ENCODE measurements at places on chromosomes 4 and X.

GRCh38 chr4:26473893-26474292, 16.4 kb downstream of the CCKAR start:
- DNase-seq, result no peak
- H3K36me3 ChIP-seq, result no peaks in the 10 kb centered on the region
- H3K4me3 ChIP-seq, result no peak overlapping the region

GRCh38 chr4:25129917-25130316, 30.3 kb downstream of the SEPSECS start:
- no peaks in the 10 kb centered on the region for H3K36me3 ChIP-seq
- no peak overlapping the region for H3K4me3 ChIP-seq
- H3K27ac ChIP-seq, result no peak overlapping the region
- no peaks in the 10 kb centered on the region for H3K4me1 ChIP-seq
- H3K27me3 ChIP-seq, result no peaks in the 10 kb centered on the region

DNA sequence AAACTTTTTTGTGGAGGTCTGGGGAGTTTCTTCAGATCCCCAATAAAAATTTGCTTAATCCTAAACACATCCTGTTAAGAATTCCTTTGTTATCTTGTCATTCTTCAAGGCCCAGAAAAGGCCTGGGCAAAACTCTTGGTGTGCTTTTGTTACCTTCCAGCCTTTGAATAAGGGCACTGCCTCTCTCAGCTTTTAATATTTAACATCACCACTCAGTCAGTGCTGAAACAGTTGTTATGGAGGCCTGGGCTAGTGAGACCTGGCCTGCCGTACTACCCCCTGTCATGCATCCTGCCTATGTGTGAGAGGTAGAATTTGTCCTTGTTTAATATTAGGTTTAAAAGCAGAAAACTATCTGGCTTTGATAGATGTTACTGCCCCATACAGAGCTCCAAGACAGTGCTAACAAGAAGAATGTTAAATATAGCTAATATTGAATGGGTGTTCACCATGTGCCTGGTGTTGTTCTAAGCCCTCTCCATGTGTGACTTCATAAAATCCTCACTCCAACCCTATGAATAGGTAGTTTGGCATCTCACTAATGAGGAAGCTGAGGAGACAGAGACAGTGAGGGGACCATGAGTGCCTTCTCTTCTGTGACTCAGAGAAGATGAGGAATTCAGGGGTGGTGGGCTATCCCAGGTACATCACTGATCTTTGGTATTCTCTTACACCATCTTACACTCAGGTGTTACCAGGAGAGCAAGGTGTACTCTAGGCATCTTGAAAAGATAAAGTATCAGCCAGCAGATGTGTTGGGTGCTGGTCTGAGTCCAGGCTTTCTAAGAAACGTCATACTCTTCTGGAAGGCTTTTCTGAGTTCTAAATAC, 6.2 kb downstream of the PPP1R2C start:
- DNase-seq, result no peak
- no peaks in the 10 kb centered on the region for H3K36me3 ChIP-seq
- no peak overlapping the region for H3K4me3 ChIP-seq
- no peak overlapping the region for H3K27ac ChIP-seq
- H3K4me1 ChIP-seq, result no peaks in the 10 kb centered on the region

DNA sequence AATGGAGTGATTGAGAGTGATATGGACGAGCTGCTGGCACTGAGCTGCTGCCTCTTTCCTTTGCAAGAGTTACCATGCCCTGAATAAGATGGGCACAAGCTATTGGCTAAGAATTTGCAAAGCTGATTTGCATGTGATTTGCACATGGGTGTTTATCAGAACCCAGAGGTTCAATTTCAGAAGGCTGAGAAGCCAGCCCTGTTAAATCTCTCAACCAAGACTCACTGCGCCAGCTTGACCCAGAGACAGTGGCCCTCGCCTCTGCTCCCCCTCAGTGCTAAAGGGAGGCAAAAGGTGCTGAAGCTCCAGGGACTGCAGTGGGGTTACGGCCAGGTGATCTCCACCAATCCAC, 701 bp downstream of the ARHGAP4 start:
- H3K27me3 ChIP-seq, result no peaks in the 10 kb centered on the region
- H3K4me3 ChIP-seq, result no peak overlapping the region
- peaks cover 3% of the 10 kb centered on the region for H3K36me3 ChIP-seq
- DNase-seq, result no peak
- H3K27ac ChIP-seq, result no peak overlapping the region

DNA sequence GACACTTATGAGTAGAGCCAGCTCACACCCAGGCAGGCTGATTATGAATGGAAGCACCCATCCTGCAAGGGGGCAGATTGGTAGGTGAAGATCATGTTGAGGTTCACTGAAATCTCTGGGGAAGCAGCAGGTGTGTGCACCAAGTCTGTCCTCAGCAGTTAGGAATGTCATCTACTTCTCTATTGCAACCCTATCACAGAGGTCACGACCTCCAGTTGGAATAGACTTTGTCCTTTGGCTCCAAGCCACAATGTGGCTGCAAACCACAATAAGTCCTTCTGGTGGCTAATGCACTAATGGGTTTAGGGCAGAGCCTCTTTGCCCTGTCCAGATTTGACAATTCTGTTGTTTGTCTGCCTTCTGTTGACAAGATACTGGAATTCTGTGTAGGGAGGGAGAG, 1056.7 kb downstream of the PCDH19 start:
- no peak for DNase-seq
- H3K27ac ChIP-seq, result no peak overlapping the region
- H3K4me1 ChIP-seq, result no peaks in the 10 kb centered on the region
- no peaks in the 10 kb centered on the region for H3K27me3 ChIP-seq
- H3K36me3 ChIP-seq, result no peaks in the 10 kb centered on the region

DNA sequence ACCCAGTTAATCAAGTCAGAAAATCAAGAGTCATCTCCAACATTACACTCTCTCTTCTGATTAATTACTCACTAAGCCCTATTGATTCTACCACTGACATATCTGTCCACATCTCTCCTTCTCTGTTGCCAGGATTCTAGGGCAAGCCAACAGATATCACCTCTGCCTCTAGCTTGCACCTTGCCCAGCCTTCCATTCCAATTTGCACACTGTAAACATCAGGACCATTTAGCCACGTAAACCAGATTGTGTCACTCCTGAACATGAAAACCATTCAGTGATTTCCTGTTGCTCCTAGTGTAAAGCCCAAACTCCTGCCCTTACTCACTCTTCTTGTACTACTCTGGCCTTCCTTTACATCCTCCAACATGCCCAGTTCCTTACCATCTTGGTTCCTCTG, 68.0 kb upstream of the PLS3 start:
- no peaks in the 10 kb centered on the region for H3K27me3 ChIP-seq
- no peak overlapping the region for H3K4me3 ChIP-seq
- no peak for DNase-seq
- no peak overlapping the region for H3K27ac ChIP-seq
- H3K36me3 ChIP-seq, result no peaks in the 10 kb centered on the region
